Bronchial epithelial cell (primary cell): ENCODE measurements at places on chromosomes 11 and 22.

DNA sequence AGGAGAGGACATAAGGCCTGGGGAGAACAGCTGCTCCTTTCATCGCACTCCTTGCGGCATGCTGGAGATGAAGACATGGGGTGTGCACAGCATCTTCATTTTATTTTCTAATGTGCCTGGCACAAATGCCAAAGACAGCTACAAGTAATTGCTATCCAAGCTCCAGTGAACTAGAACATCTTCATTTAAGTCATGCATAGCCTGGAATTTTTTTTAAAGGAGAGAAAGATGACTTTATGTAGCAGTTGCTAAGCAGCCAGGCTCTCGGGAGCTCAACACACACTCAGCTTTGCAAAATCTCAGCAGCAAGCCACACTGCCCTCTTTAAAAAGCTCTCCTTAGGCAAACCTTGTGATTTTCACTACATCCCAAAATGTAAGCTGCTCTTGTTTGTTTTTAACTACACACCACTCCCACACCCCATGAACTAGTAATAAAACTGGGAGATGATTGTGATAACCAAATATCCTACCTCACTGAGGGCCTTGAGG is 164.5 kb upstream of the POU2AF2 start:
- DNase-seq: no peak

- no peak for DNase-seq
Measured at GRCh38 chr11:17386331-17387084, 2.0 kb downstream of the KCNJ11 start.

DNA sequence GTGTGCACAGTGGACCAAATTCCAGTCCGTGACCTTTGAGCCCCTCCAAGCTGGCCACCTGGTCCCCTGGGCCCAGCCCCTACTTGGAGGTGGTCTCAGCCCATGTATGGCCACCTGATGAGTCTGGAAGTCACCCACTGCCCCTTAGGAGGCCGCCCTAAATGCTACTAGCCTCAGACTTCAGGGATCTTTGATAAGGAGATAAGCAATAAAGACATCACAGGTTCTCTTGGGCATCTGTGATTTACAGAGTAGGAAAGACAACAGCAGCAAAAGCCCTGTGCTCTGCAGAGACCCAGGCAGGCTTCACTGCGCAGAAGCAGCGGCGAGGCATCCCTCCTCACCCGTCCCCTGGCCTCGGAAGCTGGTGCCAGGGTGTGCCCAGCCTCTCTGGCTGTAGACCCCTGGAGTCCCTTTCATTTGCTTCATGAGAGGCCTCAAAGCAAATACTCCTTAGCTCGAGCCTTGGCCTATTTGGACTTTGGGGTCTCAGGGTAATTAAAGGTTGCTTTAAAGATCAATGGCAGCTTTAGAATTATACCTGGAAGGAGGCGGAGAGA is 360.1 kb downstream of the TBC1D22A start:
- no peak for DNase-seq

GRCh38 chr22:36510384-36510783 is 3.5 kb upstream of the FOXRED2 start:
- no peak for DNase-seq

DNA sequence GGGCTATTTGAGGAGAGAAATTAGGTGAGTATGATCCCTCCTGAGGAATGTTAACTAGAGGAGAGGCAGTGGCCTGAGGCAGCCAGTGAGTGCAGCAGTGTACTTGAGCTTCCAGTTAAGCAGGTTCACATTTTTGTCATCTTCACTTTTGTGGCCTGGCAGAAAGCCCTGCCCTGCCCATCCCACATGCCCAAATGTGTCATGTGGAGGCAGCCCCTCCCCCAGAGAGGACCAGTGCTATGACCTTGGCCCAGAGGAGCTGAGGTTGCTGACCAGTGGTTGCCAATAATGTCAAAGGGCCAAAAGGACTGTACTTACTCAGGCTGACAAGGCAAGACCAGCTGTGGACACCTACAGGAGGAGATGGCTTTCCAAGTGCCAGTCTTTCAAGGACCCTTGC is 17.6 kb upstream of the GRK2 start:
- DNase-seq: peak; percentile 85

DNA sequence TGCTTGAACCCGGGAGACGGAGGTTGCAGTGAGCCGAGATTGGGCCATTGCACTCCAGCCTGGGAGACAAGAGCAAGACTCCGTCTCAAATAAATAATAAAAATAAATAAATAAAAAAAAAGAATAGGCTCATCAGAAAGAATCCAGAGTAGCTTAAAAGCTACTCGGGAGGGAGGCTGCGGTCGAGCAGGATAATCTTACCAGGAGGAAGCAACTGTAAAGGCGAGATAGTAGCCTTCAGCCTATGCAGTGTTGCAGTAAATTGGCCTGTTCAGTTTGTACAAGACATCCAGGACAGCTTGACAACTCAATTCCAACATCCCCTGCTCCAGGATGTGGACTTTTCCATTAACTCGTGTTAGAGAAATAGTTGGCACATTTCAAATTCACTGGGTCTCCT is 1164.7 kb downstream of the LRRC4C start:
- no peak for DNase-seq

DNA sequence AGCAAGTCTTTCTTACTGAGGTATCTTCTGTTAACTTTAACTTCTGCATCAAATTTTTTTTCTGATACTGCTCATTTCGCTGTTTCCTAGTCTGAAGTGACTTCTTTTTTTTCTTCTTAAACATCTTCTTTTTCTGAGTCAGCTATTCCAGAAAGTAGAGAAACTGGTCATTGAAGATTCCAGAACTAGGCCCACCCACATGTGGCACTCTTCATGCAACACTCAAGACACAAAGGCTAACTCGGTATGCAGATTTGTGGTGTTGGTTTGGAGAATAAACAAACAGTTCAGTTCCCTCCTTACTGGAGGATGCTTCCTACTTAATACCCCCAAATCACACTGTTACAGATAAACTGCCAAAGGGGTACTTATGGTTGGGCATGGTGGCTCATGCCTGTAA is 25.2 kb upstream of the MTCH2 start:
- DNase-seq: peak; percentile 27

GRCh38 chr11:4511282-4512245 is 29.1 kb downstream of the OR52K1 start:
- DNase-seq: peak; percentile 15

DNA sequence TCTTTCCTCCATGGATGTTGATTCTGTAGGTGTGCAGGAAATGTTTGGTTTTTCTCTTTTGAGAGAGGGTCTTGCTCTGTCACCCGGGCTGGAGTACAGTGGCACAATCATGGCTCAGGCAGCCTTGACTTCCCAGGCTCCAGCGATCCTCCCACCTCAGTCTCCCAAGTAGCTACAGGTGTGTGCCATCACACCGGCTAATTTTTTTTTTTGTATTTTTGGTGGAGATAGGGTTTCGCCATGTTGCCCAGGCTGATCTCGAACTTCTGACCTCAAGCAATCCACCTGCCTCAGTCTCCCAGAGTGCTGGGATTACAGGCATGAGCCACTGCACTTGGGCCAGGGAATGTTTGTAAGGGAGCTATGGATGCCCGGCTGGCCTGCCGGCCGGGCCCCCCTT is 4.5 kb downstream of the PRR5 start:
- DNase-seq: no peak
